Ovary (tissue), 10 donors: ENCODE measurements at places on chromosomes 5 and 9.

- no peaks in the 10 kb centered on the region for H3K36me3 ChIP-seq
- H3K27ac ChIP-seq = no peak overlapping the region
- DNase-seq = no peak
- no peak overlapping the region for H3K4me3 ChIP-seq
- H3K4me1 ChIP-seq = no peaks in the 10 kb centered on the region
Measured at GRCh38 chr5:97839341-97840086, 656.5 kb upstream of the RIOK2 start.

DNA sequence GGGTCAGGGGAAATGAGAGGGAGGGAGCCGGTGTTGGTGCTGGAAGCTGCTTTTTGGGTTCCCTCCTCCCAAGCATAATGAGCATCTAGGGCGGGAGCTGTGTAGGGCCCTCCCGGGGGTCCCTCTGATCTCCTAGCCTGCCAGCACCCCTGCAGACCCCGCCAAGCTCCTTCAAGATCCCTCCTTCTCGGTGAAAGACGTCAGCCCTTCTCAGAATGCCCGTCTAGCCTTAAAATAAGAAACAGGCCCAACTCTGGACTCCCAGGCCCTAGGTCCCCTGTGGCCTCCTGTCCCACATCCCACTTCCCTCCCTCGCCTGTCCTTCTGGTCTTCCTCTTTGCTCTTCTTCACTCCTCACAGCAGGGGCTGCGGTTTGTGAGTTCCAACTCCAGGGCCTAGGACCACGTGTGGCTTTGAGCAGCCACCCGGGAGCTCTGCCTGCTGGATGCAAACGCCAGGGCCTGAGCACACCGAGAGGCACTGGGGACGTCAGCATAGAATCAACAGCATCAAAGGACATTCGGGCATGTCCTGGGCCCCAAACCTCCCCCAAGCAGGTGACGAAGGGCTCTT, 8.8 kb upstream of the SCGB3A1 start:
- H3K27ac ChIP-seq = no peak overlapping the region
- H3K4me1 ChIP-seq = peaks cover 2% of the 10 kb centered on the region
- H3K27me3 ChIP-seq = no peaks in the 10 kb centered on the region
- no peaks in the 10 kb centered on the region for H3K36me3 ChIP-seq

GRCh38 chr9:113219186-113219936, 1.7 kb downstream of the FKBP15 start:
- H3K36me3 ChIP-seq = no peaks in the 10 kb centered on the region
- H3K27me3 ChIP-seq = no peaks in the 10 kb centered on the region
- no peak overlapping the region for H3K4me3 ChIP-seq
- no peak for DNase-seq
- no peak overlapping the region for H3K27ac ChIP-seq

DNA sequence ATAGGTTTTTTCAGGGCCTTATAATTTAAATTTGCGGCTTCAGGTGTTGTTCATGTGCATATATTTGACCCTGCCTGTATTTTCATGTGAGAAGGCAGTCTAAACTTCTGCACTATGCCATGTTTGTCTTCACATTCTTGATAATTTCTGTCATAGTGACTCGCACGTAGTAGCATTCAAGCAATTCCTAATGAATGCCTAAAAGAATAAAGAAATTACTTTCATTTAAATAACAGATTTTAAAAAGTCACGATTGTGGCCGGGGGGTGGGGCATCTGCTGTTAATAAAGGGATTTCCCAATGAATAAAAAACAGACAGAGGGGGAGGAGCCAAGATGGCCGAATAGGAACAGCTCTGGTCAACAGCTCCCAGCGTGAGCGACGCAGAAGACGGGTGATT, 318.0 kb downstream of the ADAMTS6 start:
- H3K4me1 ChIP-seq = no peaks in the 10 kb centered on the region
- no peaks in the 10 kb centered on the region for H3K36me3 ChIP-seq
- DNase-seq = no peak
- no peak overlapping the region for H3K4me3 ChIP-seq
- H3K27me3 ChIP-seq = no peaks in the 10 kb centered on the region

GRCh38 chr5:93578813-93579691, 2.0 kb downstream of the NR2F1-AS1 start:
- H3K4me3 ChIP-seq = peak overlapping the region; percentile 87
- H3K27ac ChIP-seq = peak overlapping the region; percentile 89
- peak; percentile 79 for DNase-seq
- peaks cover 5% of the 10 kb centered on the region for H3K4me1 ChIP-seq

DNA sequence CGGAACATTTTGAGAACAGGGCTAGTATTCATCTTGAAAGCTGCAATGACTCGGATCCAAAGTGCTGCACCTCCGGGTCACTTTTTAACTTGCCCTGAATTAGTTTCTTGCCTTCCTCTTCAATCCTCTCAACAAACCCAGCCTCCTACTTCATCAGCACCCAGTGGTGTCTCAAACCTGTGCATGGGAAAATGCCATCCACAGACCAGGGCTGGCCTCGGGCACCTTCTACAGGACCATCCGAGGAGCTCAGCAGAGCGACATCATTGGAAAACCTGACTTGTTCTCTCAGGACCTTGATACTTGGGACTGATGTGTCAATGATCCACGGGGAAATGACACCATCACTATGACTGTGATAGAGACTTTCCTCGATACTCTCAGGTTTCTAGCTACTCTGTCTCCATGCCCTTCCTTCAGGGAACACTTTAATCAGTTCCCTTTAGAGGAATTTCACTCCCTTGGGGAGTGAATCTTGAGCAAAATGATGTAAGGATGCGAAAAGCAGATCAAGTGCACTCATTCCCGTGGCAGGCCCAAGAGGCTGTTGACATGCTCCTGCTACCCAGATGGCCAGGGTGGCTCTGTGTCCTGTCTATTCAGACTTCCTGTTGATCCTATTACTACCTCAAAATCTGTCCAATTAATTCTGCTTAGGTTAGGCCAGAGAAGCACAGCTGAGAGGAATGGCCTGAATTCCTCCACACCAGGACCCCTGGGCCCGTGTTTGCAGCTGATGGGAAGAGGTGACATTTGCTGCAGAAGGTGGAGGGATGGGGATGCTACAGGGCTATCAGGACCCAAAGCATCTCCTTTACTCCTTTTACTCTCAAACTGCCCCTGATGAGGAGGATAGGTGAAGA, 96.5 kb upstream of the SLC25A48 start:
- H3K4me3 ChIP-seq = no peak overlapping the region
- no peaks in the 10 kb centered on the region for H3K36me3 ChIP-seq

- no peak for DNase-seq
- no peak overlapping the region for H3K4me3 ChIP-seq
- no peak overlapping the region for H3K27ac ChIP-seq
- no peaks in the 10 kb centered on the region for H3K27me3 ChIP-seq
- no peaks in the 10 kb centered on the region for H3K4me1 ChIP-seq
- H3K36me3 ChIP-seq = no peaks in the 10 kb centered on the region
Measured at GRCh38 chr9:85056203-85056572, 386.7 kb downstream of the NTRK2 start.

GRCh38 chr5:68657055-68657961, 436.5 kb upstream of the SLC30A5 start:
- no peak overlapping the region for H3K27ac ChIP-seq
- no peaks in the 10 kb centered on the region for H3K4me1 ChIP-seq
- DNase-seq = no peak
- no peaks in the 10 kb centered on the region for H3K27me3 ChIP-seq

- no peak overlapping the region for H3K4me3 ChIP-seq
- H3K4me1 ChIP-seq = peaks cover 4% of the 10 kb centered on the region
- H3K27me3 ChIP-seq = no peaks in the 10 kb centered on the region
- H3K36me3 ChIP-seq = no peaks in the 10 kb centered on the region
Measured at GRCh38 chr5:55176176-55176818, 3.3 kb upstream of the CDC20B start.

GRCh38 chr9:71826279-71826678, 58.0 kb upstream of the CEMIP2 start:
- no peaks in the 10 kb centered on the region for H3K36me3 ChIP-seq
- H3K27me3 ChIP-seq = no peaks in the 10 kb centered on the region
- H3K4me1 ChIP-seq = no peaks in the 10 kb centered on the region
- no peak overlapping the region for H3K4me3 ChIP-seq
- H3K27ac ChIP-seq = no peak overlapping the region
